ENCODE measurements at places on chromosomes 2 and 18.
A peak's percentile ranks its signal among the peaks of the same experiment; 100 is the strongest.

DNA sequence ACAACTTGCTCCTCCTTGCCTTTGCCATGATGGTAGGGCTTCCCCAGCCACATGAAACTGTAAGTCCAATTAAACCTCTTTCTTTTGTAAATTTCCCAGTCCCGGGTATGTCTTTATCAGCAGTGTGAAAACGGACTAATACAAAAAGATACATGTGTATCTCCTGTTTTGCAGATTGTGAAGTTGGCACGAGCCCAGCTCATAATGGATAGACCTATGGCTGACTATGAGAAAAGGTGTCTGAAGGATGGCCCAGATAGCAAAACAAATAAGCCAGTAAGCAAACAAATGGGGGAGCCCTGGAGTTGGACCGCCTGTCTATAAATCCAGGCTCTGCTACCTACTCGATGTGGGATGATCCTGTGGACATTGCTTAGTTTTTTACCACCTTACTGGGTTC lies 15.5 kb upstream of the PRKCE start:
- no peaks in the 10 kb centered on the region for H3K36me3 ChIP-seq
- H3K4me1 ChIP-seq: no peaks in the 10 kb centered on the region

GRCh38 chr18:4017480-4017879 lies 437.6 kb downstream of the DLGAP1 start:
- DNase-seq: no peak
- no peaks in the 10 kb centered on the region for H3K4me1 ChIP-seq
- H3K27ac ChIP-seq: no peak overlapping the region

DNA sequence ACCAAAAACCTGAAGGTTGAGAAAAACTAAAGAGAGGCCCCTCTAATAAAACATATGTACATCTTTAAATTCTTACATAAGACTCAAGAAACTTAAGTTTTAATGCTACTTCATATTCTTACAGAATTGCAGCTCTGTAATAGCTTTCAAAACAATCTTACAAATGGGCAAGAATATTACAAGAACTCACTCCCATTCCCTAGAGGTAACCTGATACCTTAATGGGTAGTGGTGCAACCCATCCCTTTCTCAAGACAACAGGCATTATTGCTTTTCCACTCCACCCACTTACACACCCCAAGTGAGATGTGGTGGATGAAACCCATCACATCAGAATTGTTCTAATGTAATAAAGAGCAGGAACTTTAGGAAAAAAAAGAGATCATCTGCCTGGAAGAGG lies 103.7 kb downstream of the RBMS1 start:
- peaks cover 13% of the 10 kb centered on the region for H3K4me1 ChIP-seq
- no peaks in the 10 kb centered on the region for H3K27me3 ChIP-seq
- no peaks in the 10 kb centered on the region for H3K36me3 ChIP-seq
- no peak for DNase-seq
- H3K27ac ChIP-seq: no peak overlapping the region

GRCh38 chr2:230938098-230938497 lies 13.1 kb upstream of the GPR55 start:
- no peak for DNase-seq
- no peaks in the 10 kb centered on the region for H3K27me3 ChIP-seq
- H3K27ac ChIP-seq: no peak overlapping the region
- no peaks in the 10 kb centered on the region for H3K4me1 ChIP-seq
- no peak overlapping the region for H3K4me3 ChIP-seq
- H3K36me3 ChIP-seq: no peaks in the 10 kb centered on the region

DNA sequence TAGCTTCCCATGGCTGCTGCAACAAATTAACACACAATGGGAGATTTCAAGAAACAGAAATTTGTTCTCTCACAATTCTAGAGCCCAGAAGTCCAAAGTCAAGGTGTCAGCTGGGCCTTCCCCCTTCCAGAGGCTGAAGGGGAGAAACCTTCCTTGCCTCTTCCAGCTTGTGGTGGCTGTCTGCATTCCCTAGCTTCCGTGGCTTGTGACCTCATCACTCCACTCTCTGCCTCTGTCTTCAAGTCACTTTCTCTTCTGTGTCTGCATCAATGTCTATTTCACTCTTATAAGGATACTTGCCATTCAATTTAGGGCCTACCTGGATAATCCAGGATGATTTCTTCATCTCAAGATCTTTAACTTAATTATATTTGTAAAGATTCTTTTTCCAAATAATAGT lies 16.8 kb upstream of the SRBD1 start:
- peaks cover 1% of the 10 kb centered on the region for H3K27me3 ChIP-seq
- no peaks in the 10 kb centered on the region for H3K36me3 ChIP-seq
- DNase-seq: no peak
- H3K27ac ChIP-seq: no peak overlapping the region

- no peaks in the 10 kb centered on the region for H3K36me3 ChIP-seq
- no peak overlapping the region for H3K4me3 ChIP-seq
- H3K27me3 ChIP-seq: no peaks in the 10 kb centered on the region
- H3K27ac ChIP-seq: no peak overlapping the region
- no peaks in the 10 kb centered on the region for H3K4me1 ChIP-seq
Measured at GRCh38 chr2:227914362-227914761, 42.9 kb downstream of the DAW1 start.

DNA sequence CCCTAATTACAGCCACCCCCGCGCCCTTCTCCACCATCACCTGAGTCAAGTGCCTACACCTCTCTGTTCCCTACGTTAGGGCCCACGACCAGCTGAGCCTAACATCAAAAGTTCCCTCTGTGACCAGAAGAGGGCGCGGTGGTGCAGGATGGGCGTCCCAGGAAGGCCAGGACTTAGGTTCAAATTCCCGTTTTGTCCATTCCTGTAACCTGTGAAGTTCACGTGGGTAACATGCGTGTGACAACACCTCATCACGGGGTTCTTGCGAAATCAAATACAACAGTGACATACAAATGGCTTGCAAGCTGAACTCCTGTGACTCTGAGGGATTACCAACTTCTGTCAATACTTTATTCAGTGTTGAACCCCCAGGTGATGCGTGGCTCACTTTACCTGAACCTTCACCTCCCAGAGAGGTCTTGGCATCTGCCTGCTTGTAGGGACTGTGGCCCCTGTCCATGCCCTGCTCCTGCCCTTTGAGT lies 207.9 kb downstream of the ARL4C start:
- H3K4me3 ChIP-seq: no peak overlapping the region
- H3K36me3 ChIP-seq: no peaks in the 10 kb centered on the region
- DNase-seq: peak; percentile 72
- no peaks in the 10 kb centered on the region for H3K27me3 ChIP-seq
- no peaks in the 10 kb centered on the region for H3K4me1 ChIP-seq

DNA sequence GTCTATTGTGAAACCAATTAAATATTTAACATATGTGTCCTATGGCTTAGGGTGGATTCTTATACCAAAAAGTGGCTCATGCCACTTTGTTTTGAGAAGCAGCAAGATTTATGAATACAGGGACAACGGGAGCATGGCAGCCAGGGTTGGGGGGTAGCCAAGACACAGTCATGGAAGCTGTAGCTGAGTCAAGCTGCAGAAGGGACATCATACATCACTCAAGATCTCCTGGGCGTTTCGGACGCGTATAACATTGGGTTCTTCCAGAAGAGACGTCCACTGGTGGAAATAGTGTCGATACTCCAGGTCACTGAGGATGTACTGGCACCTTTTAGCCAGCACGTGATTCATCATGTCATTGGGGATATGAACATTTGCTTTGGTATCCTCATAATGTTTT lies 152.7 kb downstream of the RIF1 start:
- peaks cover 2% of the 10 kb centered on the region for H3K4me1 ChIP-seq
- no peak overlapping the region for H3K27ac ChIP-seq

Measured in aorta (tissue), 5 donors.